ENCODE measurements at places on chromosomes 2 and 18. TPM values are rescaled to one million over a fixed set of nuclear protein-coding genes. Genes with fewer than 3 reads are reported as not detected.

Gene C18orf32
- total RNA-seq, result 57.8 TPM

Gene PASK
- 20.6 TPM for total RNA-seq

Gene INHBB
- total RNA-seq, result 0.92 TPM

Gene PROC
- 0.80 TPM for total RNA-seq

Gene CCDC68
- total RNA-seq, result 71.4 TPM

Gene TMEM169
- total RNA-seq, result 0.76 TPM

Gene TNFRSF11A
- total RNA-seq, result 87.3 TPM

Gene RNF152
- total RNA-seq, result 99.8 TPM

Gene ALPP
- total RNA-seq, result not detected

Gene RASGRP3
- 5.4 TPM for total RNA-seq

Gene SERPINB3
- not detected for total RNA-seq

Gene DNER
- total RNA-seq, result 8.4 TPM

Gene RAB11FIP5
- total RNA-seq, result 27.9 TPM

Gene DYNC1I2
- total RNA-seq, result 116 TPM

Gene CD207
- not detected for total RNA-seq

Gene IL37
- not detected for total RNA-seq

Gene DPYSL5
- total RNA-seq, result 1.3 TPM

Gene RIT2
- total RNA-seq, result 0.44 TPM

Gene STPG4
- total RNA-seq, result 0.63 TPM

Gene RAB6C
- 0.17 TPM for total RNA-seq

Gene DHRS9
- 160 TPM for total RNA-seq

Gene FAM161A
- 1.2 TPM for total RNA-seq

Gene CELF4
- total RNA-seq, result 0.32 TPM

Gene CREG2
- 0.19 TPM for total RNA-seq

Gene REG3A
- not detected for total RNA-seq

Gene CLEC4F
- 0.14 TPM for total RNA-seq

Gene TANK
- total RNA-seq, result 77.6 TPM

Gene POU3F3
- 1.4 TPM for total RNA-seq

Gene POTEI
- total RNA-seq, result not detected

Gene TMEM182
- total RNA-seq, result 3.2 TPM

Gene MGAT4A
- total RNA-seq, result 158 TPM

Gene MARCHF4
- 0.22 TPM for total RNA-seq

Gene LIMS3
- total RNA-seq, result 0.90 TPM

Gene C2orf78
- not detected for total RNA-seq
